ENCODE measurements at places on chromosomes 7 and 10. TPM values are rescaled to one million over a fixed set of nuclear protein-coding genes. Genes with fewer than 3 reads are reported as not detected.
A peak's percentile ranks its signal among the peaks of the same experiment; 100 is the strongest.

GRCh38 chr10:120221873-120222485 is 235.0 kb upstream of the PLPP4 start:
- DNase-seq, result no peak

DNA sequence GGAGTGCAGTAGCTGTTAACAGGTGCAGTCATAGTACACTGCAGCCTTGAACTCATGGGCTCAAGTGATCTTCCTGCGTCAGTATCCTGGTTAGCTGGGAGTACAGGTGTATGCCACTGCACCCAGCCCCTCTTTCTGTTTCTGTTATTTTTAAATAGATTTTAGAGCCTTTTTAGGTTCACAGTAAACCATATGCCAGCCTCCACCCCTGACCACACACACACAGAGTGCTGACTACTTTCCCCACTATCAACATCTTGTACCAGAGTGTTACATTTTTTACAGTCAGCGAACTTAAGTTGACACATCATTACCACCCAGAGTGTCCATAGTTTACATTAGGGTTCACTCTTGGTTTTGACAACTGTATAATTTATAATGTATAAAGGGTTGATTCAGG is 32.1 kb downstream of the MARCHF5 start:
- DNase-seq, result no peak

TMEM254 gene
- total RNA-seq, result 6.1 TPM

- no peak for DNase-seq
Measured at GRCh38 chr7:47771336-47771989, 176.8 kb downstream of the PKD1L1 start.

UBE3C gene
- 87.6 TPM for total RNA-seq

GRCh38 chr7:26880852-26881251 is 16.5 kb upstream of the SKAP2 start:
- DNase-seq, result no peak

DNA sequence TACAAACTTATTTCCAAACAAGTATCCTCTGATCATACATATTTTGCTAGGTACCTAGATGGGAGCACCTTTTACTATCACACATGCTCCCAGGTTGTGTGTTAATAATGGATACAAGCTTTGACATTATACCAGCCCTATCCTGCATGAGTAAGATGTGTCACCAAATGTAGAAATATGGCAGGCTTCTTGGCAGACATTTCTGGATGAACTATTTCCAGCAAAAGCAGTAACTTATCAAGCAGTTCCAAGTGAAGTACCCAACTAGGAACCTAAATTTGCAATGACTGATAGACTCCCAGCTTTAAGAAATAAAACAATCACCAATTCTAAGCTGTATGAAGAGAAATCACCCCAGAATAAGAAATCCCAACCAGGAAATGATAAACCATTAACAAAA is 103.7 kb upstream of the TMEM72 start:
- no peak for DNase-seq

DNA sequence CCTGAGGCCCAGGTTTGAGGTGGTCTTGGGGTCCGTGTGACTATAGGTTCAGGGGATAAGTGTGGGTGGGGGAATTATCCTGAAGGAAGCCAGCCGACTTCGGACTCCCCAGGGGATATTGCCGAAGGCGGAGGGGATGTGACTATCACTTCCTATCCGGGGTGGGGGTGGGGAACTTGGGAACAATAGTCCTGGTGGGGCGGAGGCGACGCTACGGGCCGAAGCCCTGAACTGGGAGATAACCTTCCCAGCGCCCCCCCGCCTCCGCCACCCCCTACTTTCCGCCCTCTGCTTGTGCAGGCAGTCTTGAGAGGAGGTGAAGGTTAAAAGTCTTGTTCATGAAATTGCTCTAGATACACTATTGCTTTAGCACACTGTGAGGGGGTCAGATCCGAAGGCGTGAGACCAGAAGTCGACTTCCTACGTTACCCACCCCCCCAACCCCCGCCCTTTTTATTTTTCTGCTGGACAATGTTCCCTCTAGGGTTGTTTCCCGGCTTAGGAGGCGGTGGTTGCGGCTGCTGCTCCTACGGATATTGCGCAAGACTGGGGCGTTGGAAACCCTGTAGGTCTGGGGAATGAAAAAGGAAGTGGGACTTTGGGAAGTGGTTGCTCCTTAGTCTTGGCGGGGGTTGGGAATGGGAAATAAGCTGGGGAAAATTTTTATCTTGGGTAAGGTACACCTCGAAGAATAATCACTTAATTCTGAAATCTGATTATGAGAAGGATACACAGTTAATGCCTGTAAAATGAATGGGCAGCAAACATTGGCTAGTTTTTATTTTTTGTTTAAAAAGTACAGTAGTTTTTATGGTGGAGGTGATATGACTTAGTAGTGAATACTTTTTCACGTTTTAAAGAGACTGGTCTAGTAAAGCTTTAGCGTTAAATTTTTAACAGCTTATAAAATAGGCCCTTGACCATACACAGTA is 1.5 kb downstream of the PTPN12 start:
- peak; percentile 45 for DNase-seq

EPHA1 gene
- 0.41 TPM for total RNA-seq

PLXDC2 gene
- total RNA-seq, result 10.6 TPM

DNA sequence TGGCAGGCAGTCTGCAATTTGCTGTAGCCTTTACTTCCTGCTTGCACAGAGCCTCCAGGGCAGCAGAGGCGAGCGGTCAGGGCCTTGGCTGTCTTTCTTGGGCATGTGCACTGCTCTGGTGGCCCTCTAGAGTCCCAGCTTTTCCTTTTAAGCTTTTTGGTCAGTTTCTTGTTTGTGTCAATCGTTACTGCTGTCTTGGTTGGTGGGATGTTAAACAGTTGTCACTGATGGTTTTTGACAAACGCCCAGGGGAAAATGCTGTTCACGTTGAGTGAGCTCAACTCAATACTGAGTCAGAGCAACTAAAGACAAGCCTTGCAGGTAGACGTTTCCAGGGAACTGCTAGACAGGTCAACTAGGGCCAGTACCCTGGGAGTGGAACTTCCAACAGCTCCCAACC is 14.0 kb downstream of the PRKRIP1 start:
- DNase-seq, result no peak

SFRP5 gene
- total RNA-seq, result 1.6 TPM

PLEKHS1 gene
- total RNA-seq, result not detected

GRCh38 chr7:65966146-65966545 is 15.9 kb downstream of the GUSB start:
- no peak for DNase-seq

PLAU gene
- total RNA-seq, result 0.82 TPM

SLC13A4 gene
- total RNA-seq, result 12.6 TPM

GRCh38 chr7:128454808-128455542 is 703 bp upstream of the HILPDA start:
- DNase-seq, result peak; percentile 12

GRCh38 chr10:69337296-69338132 is 59.2 kb downstream of the HK1 start:
- no peak for DNase-seq

- no peak for DNase-seq
Measured at GRCh38 chr7:14691034-14691433, 211.5 kb downstream of the DGKB start.

DNA sequence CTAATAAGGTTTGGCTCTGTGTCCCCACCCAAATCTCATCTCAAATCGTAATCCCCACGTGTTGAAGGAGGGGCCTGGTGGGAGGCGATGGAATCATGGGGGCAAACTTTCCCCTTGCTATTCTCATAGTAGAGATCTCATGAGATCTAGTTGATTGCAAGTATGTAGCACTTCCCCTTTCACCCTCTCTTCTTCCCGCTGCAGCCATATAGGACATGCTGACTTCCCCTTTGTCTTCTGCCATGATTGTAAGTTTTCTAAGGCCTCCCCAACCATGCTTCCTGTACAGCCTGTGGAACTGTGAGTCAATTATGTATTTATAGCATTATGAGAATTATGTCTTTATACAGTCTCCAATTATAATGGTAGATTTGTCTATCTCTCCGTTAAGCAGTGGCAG is 594.5 kb downstream of the ACTR3B start:
- DNase-seq, result no peak

TSPAN33 gene
- 4.1 TPM for total RNA-seq

DNA sequence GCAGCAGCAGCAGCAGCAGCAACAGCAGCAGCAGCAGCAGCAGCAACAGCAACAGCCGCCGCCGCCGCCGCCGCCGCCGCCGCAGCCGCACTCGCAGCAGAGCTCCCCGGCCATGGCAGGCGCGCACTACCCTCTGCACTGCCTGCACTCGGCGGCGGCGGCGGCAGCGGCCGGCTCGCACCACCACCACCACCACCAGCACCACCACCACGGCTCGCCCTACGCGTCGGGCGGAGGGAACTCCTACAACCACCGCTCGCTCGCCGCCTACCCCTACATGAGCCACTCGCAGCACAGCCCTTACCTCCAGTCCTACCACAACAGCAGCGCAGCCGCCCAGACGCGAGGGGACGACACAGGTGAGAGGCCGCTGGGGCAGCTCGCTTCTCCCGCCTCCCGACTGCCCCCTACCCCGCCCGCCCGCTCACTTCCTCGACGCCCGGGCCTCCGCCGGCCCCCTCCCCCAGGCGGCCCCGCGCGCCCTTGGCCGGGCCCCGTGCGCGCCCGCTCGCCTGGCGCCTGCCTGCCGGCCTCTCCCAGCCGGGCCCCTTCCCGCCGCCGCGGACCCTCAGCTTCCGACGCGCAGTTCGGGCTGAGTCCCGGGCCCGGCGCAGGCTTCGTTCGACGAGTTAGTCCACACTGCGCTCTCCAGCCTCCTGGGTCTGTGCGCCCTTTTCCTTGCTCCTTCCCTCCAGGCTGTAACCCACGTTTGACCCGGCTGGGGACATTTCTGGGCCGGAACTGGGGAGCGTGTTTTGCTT is 882 bp downstream of the DLX6 start:
- DNase-seq, result no peak

OR9A2 gene
- under 0.01 TPM for total RNA-seq

TRIM50 gene
- not detected for total RNA-seq

- DNase-seq, result no peak
Measured at GRCh38 chr10:10865913-10866312, 151.8 kb upstream of the CELF2 start.

- no peak for DNase-seq
Measured at GRCh38 chr10:118251791-118252190, 90.3 kb downstream of the FAM204A start.

IFIT2 gene
- 3.3 TPM for total RNA-seq

DNA sequence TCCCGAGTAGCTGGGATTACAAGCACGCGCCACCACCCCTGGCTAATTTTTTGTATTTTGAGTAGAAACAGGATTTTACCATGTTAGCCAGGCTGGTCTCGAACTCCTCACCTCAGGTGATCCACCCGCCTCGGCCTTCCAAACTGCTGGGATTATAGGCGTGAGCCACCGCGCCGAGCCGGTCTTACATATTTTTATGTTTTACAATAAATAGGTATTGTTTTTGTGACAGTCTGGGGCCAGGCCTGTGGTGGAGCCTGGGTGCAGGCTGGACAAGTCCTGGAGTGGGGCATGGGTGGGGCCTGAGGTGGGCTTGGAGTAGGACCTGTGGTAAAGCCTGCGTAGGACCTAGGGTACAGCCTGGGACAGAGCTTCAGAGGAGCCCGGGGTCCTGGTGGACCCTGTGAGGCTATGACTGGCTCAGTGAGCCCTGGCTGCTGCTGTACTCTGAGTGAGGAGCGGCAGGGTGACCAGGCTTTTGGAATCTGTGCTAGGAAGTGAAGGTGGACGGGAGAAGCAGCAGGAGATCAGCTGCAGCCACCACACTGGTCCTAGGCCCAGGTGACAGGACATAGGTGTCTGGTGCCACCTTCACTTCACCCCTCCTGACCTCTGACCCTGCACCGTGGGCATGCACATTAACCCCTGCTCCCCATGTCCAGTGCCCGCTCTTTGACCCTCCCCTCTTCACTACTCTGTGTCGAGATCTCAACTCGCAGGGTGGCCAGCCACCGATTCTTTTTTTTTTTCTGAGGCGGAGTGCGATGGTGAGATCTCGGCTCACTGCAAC is 9.6 kb upstream of the ZMIZ2 start:
- DNase-seq, result no peak

HNRNPF gene
- total RNA-seq, result 97.4 TPM

CCDC146 gene
- total RNA-seq, result 15.9 TPM

DNA sequence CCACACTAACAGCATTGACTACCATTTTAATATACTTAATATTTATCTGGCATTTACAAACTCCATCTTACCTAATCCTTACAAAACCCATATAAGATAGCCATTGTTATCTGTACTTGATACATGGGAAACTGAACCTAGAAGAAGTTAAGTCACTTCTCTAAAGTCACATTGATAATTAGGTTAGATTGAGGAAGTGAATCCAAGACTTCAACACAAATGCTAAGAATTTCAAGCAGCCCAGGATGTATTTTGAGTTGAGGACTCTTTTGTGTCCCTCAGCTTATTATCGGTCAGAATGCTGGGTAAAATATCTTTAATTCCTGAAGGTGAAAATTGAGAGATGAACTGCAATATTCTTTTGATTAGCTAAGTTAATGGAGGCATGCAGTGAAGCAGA is 465.5 kb downstream of the PHTF2 start:
- DNase-seq, result no peak

TSPAN12 gene
- 5.7 TPM for total RNA-seq

DNA sequence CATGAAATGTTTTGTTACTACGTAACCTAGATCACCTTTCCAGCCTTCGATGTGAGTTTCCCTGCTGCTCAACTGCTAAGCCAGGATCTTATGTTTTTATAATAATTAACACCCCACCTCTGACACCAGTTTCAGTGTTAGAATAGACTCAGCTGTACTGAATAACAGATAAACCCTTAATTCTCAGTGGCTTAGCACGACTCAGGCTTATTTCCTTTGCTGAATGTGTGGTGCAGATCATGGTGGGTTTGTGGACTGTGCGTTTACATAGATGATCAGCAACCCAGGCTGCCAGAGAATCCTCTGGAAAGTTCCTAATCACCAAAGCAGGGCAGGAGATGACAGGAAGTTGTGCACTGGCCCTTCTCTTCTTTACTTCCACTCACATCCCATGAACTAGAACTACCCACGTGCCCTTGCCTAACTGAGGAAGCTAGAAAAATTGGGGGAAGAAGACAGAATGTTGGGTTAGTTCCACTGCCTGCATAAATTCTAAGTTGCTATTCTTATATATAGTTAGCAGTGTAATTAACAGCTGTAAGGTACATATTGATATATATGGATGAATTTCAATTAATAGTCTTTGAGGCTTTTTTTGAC is 111.8 kb downstream of the MAPK8 start:
- DNase-seq, result no peak

- no peak for DNase-seq
Measured at GRCh38 chr10:79259834-79260233, 87.4 kb upstream of the PPIF start.

All from frontal cortex (tissue), 4 donors.